Peyer's patch (tissue), 4 donors: ENCODE measurements at places on chromosomes 2 and 18.
A peak's percentile ranks its signal among the peaks of the same experiment; 100 is the strongest.

- DNase-seq, result no peak
These were observed 760.4 kb downstream of the ADCYAP1 start for GRCh38 chr18:1665079-1665478.

DNA sequence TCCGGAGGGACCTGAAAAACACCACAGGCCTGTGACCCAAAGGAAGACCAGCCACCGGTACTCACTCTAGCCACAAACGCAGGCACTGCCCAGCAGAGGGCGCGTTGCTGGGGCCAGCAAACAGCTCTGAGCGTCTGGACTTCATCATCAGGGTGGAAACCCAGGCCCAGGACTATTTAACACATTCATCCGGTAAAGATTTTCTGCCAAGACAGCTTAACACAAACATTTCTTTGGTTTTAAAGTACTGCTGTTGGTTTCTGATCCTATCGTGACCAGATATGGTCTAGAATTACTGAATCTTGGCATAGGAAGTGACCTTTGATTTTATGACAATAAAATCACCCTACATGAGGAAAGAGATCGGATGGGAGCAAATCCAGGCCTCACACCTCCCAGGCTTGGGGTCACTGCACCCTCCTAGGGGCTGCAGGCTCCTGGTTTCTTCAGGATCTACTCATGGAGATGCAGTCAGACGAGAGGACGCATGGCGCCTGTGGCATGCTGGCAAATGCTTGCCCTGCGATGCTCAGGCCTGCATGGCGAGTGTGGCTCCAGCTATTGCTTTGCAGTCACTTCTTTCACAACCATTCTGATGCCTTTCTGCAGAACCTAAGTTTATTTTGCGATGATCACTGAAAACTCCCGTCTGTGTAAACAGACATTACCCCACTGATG lies 130.4 kb downstream of the COL4A4 start:
- peak; percentile 61 for DNase-seq

- no peak for DNase-seq
These were observed 2.9 kb upstream of the TNP1 start for GRCh38 chr2:216862628-216863398.

DNA sequence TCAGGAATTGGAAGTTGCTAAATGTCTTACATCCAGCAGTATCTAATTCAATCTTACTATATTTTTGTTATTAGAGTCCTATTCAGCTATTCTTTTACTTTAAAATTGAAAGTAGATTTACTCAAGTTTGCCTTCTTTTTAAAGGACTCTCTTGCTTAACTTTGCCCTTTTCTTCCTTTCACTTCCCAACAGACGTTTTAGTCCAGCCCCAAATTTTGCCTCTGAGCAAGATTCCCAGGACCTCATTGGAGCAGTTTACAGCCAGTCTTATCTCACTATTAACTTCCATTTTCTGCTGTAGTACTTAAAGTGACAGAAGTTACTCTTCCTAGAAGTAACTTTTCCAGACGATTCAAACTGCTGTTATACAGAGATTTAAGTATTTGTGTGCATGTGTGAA lies 1.7 kb upstream of the PRKD3 start:
- DNase-seq, result no peak

- no peak for DNase-seq
These were observed 419.1 kb downstream of the TRIB2 start for GRCh38 chr2:13135856-13136255.

DNA sequence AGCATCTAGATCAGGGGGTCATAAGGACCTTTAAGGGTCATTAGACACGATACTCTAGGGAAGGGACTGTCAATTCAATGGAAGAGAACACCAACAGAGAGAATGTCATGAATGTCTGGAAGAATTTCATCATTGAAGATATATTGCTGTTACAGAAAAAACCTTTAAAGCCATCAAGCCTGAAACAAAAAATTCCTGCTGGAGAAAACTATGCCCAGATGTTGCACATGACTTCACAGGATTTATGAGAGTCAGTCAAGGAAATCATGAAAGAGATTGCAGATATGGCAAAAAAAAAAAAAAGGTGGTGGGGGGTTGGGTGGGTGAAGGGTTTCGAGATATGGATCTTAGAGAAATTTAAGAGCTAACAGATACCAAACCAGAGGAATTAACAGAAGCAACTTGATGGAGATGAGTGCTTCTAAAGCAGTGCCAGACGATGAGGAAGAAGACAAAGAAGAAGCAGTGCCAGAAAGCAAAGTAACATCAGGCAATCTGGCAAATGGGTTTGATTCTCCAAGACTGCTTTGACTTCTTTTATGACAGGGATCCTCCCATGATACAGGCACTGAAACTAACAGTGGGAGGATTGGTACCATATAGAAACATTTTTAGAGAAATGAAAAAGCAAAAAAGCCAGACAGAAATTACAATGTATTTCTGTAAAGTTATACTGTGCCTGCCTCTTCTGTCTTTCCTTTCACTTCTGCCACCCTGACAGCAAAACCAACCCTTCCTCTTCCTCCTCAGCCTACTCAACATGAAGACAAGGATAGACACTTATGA lies 28.5 kb downstream of the MAP4K3 start:
- DNase-seq, result no peak

DNA sequence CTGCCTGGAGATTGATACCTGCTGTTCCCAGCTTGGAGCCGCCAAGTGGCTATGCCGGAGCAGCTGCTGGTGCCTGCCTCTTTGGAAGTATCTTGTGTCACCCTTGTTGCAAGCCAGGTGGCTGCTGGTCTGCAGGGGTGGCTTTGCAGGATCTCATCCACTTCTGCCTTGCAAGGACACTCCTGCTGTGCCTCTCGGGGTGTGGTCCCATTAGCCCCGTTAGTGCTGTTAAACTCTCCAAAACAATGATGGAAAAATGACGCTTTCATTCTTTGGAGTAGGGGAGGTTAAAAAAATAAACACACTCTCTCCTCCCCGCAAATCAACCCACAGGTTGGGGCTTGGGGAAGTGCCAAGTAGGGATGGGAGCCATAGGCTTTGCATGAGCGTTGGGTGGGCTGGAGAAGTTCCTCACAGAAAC lies 352.8 kb downstream of the RNF144A start:
- no peak for DNase-seq

GRCh38 chr2:6749962-6750361 lies 115.7 kb downstream of the CMPK2 start:
- no peak for DNase-seq

DNA sequence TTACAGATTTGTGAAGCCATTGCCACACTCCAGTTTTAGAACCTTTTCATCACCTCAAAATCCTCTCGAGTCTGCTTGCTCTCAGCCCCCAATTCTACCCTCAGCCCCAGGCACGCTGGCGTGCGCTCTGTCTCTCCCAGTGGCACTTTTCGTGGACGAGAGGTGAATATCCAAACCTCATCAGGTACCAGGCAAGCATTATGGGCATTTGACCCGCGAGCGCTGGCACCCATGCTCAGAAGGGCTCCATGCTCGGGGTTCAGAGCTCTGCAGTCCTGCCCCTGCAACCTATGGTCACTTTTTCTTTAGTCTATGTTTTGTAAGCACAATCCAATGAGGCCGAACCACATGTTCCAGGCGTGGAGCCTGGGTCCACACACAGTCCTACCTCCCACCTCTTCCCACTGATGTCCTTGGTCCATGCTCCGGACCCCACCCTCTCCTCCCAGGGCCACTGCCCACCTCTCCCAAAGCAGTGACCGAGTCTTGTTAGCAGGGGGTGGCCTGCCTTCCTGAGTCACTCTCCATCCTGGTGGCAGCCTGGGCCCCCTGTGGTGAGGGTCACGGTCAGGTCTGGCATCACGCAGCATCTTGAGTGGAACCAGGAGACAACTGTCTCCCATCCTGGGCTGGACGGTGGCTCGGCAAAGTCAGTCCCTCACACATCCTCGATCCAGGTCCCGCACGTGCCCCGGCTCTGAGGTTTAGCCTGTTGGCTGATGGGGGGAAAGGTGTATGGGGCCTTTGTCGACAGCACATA lies 256.9 kb downstream of the NDUFA10 start:
- no peak for DNase-seq

DNA sequence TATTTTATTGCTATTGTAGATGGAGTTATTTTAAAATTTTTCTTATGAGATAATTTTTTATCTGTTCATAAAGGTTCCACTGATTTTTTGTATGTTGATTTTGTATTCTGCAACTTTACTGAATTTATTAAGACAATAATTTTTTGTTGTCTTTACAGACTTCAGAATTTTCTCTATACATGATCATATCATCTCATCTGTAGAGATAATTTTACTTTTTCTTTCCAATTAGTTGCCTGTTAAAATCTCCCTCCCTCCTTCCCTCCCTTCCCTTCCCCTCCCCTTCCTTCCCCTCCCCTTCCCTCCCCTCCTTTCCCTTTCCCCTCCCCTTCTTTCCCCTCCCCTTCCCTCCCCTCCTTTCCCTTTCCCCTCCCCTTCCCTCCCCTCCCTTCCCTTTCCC lies 378.1 kb downstream of the SOCS6 start:
- DNase-seq, result no peak

- no peak for DNase-seq
These were observed 75.6 kb upstream of the APCDD1 start for GRCh38 chr18:10378688-10379420.

DNA sequence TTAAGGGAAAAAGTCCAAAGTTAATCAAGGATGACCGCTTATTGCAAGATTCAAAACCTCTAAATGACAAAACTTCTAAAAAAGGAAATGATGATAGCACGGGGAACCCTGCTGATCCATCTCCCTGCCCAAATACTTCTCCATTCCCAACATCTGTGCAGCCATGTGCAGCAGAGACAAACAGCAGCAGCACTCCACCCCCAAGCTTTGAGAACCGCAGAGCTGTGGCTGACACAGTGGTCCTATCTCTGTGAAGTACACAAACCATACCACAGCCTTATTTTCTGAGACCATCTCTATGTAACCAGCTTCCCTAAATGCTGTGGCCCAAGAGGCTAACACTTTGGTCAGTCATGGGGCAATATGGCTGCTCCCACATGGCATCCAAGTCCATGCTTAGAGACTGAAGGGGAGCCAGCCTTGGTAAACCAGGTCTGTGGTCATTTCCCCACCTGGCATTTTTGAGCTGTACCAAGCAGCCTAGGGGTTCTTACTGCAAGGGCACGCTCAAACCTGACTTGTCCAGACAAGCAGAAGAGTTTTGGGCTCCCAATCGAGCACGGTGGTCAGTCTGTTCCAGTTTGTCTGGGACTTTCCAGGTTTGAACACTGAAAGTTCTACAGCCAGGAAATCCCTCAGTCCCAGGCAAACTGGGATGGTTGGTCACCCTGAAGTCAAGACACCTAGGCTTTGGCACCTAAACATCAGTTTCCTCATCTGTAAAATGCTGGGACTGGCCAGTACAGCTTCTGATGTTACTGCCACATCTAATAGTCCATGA lies 17.1 kb upstream of the NFE2L2 start:
- no peak for DNase-seq

- DNase-seq, result no peak
These were observed 3.7 kb upstream of the KIF1A start for GRCh38 chr2:240823449-240824336.

DNA sequence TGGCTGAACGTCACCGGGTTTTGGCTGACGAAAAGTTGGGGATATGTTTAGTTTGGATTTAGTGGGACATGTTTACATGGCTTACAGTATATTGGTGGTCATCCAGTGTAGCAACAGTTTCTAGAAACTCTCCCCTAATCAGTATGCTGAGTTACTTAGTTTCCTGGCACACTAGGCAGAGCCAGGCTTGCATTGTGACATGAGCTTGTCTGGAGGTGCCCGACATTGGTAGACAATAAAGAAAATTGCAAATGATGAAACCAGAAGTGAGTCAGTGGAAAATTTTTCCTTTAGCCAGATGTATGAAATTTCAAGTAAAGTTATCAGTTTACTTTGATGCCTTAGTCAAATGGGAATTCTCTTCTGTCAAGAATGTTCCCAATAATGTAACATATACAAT lies 276.1 kb downstream of the RDH14 start:
- DNase-seq, result no peak

GRCh38 chr2:201968050-201968449 lies 65.6 kb upstream of the FZD7 start:
- no peak for DNase-seq

- DNase-seq, result no peak
These were observed 26.6 kb downstream of the RASGRP3 start for GRCh38 chr2:33503002-33503401.

DNA sequence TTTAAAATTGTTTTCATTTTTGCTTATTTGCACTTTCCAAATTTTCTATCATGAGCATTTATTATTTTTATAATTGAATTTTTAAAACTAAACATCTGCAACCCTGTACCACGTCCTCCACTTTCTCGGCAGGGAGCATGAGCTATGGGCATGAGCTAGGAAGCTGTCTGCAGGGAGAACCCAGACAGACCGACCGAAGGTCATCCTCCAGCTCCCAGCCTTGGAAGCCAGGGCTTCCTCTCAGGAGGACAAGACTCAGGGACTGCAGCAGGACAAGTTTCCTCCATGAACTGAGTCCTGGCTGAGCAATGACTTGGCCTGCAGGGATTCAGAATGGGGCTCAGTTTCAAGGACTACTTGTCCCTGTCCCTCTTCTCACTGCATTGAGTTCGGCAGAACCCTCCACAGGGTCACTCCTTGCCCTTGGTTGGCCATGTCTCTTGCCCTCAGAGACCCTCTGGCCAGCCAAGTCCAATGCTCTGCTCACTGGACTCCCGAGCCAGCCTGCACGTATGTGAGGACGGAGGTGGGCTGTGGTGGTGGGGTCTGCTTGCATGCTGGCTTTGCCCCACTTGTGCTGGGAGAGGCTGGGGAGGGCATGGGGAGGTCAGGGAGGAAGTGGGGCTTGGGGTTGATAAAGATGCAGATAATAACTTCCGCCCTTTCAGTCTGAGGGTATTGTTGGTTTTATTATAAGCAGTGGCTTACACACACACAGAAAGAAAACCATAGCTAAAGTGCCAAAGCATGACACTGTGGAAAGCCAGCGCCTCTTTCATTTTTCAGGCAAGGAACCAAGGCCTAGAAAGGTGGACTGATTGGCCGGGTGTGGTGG lies 6.6 kb downstream of the NMUR1 start:
- no peak for DNase-seq

DNA sequence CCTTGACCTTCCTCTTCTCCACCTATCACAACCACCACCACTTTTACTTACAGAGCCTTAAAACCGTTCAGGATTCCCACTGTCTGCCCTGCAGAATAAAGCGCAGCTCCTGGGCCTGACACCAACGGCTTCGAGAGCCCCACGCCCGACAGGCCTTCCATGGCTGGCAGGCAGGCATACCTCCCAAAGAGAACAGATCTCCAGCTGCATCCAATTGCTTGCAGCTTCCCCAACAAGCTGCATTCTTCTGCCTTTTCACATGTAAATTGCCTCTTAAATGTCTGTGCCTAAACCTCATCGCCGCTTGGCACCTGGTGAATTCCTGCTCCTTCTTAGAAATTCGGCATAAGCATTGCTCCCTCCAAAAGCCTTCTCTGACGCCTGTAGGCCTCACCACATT lies 31.5 kb upstream of the FAM124B start:
- no peak for DNase-seq

- DNase-seq, result no peak
These were observed 23.2 kb downstream of the PRKD3 start for GRCh38 chr2:37301408-37301807.

DNA sequence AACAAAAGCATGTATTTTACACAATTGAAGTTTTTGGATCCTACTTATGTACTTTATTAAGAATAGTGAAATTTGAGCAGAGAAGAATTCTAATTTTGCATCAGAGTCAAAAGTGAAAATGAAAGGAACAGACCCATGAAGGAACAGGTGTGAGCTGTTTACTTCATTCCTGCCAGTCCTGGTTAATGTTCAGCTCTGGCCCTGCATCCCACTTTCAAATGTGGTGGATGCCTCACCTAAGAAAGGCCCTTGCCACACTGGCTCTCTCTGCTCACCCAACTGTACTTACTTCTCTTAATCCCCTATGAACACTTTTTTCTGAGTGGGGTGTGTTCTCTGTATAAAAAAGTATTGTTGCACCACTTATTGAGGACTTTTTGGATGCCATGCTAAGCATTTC lies 22.2 kb downstream of the FAM110C start:
- DNase-seq, result no peak

GRCh38 chr2:157441072-157441454 lies 2.8 kb downstream of the CYTIP start:
- no peak for DNase-seq
